Esophagus mucosa (tissue), 1 donor: ENCODE measurements at places on chromosomes 6 and 20. TPM values are rescaled to one million over a fixed set of nuclear protein-coding genes. Genes with fewer than 3 reads are reported as not detected.

HAO1 gene
- total RNA-seq, result not detected

NR2E1 gene
- total RNA-seq, result 0.08 TPM

KAT14 gene
- total RNA-seq, result 6.8 TPM

SLC13A3 gene
- total RNA-seq, result 0.92 TPM

- no peak for ATAC-seq
Measured at GRCh38 chr6:72817208-72817607, 195.3 kb downstream of the KCNQ5 start.

DNA sequence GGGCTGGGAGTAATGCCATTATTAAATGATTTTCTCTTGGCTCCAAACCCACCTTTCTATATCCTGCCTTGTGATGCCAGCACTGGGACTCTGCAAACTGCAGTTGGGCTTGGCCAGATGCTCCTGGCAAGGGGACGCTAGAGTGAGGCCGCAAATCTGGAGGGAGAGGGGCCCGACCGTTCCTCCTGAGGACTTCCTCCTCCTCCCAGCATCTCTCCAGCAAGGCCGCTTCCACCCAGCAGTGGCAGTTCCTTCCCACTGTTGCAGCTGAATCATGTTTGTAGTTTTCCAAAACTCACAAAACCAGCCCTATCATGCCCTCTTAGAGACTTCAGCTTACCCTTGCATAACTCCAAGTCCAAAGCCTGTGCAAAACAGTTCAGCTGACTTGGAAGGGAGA, 244.4 kb downstream of the FOXA2 start:
- peak; percentile 74 for ATAC-seq

DNA sequence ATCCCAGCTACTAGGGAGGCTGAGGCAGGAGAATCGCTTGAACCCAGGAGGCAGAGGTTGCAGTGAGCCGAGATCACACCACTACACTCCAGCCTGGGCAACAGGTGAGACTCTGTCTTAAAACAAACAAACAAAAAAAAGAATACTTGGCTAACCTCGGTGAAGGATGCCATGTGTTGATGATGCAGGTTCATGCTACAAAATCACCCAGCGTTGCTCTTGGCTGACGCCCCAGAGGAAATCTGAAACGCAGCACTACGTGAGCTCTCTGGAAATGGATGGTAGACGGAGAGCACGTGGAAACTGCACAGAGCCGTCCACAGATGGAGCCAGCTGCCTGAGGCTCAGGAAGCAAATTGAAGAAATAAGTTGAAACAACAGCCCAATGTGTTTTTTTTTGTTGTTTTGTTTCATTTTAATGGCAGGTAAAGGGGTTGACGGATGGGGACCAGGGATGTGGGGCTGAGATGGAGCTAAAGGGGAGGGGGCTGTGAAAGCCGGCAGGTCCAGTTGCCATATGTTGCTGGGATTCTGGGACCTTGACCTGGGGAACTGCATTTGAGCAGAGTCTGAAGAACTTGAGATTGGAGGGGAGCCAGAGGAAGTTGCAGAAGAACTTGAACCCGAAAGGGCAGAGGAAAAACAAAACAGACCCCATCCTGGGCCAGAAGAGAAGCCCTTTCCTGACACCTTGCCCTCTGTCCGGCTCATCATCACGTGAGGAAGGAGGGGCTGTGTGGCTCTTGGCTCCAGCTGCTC, 12.8 kb upstream of the MANBAL start:
- peak; percentile 80 for ATAC-seq

DNA sequence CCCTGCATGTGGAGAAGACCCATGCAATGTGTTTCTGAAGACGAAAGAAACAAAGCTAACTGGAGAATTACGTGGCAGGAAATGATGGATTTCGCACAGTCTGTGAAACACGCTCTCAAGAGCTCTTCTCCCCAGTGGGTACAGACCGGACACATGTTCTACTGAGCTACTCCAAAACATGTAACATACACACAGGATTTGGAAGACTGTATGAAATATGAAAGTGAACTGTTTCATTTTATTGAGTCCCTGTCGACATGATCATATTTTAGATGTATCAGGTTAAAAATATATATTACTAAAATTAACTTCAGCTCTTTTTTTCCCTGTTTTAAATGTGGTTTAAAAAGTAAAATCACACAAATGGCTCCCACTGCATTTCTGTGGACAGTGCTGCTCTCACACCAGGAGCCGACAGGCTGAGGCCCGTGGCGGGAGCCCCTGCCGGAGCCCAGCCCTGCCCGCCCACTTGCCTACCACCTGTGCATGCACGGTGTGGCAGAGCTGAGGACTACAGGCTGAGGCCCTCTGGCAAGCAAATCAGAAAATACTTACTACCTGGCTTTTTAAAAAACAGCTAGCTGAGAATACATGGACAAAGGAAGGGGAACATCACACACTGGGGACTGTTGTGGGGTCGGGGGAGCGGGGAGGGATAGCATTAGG, 58.9 kb upstream of the NXT1 start:
- no peak for ATAC-seq

DNA sequence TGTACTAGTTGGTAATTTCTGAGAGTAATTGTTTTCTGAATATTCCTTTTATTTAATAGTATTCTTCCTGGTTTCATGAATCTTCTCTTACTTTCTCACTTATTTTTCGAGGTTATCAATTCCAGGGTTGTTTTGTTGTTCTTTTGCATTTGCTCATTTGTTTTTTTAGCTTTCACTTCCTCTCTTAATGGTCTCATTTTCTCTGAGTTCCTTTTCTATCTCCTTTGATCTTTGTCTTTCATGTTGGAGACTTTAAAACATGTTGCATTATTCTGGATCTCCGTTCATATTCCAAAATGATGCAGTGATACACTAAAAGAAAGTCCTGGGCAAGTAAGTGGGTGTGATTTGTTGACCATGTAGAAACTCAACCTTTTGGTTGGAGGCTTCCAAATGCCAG, 345.3 kb upstream of the SLC35B3 start:
- no peak for ATAC-seq
